ENCODE measurements at places on chromosomes 6 and 20.
A peak's percentile ranks its signal among the peaks of the same experiment; 100 is the strongest.

DNA sequence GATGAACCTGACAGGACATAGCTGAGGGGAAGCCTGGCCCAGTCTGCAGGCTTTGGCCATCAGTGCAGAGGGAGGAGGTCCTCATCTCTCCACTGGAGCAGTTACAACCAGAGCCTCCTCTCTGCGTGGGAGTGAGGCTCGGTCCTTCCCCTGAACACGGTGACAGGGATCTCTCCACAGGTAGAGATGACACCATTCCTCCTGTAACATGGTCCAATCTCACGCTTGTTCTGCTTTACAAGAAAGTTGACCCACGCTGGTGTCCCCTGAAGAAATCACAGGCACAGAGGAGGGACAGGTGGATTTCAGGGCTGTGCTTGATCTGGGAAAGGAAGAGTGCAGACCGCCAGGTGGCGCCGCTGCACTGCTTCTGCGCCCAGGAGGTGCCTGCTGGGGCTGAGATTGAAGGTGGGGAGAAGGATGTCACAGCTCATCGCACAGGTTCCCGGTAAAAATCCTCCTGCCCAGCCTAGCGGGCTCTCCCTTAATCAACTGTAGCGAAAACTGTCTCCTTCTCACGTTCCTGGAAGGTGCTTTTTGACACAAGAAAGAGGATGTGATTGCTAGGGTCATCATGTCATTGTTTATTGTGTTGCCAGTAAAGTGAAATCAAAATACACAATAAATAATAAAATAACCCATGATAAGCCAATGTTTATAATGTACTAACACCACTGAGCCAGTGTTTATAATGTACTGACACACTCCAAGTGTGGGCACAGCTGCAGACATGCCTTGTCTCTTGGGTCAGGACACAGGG is 20.4 kb downstream of the HLA-G start:
- DNase-seq, result no peak

DNA sequence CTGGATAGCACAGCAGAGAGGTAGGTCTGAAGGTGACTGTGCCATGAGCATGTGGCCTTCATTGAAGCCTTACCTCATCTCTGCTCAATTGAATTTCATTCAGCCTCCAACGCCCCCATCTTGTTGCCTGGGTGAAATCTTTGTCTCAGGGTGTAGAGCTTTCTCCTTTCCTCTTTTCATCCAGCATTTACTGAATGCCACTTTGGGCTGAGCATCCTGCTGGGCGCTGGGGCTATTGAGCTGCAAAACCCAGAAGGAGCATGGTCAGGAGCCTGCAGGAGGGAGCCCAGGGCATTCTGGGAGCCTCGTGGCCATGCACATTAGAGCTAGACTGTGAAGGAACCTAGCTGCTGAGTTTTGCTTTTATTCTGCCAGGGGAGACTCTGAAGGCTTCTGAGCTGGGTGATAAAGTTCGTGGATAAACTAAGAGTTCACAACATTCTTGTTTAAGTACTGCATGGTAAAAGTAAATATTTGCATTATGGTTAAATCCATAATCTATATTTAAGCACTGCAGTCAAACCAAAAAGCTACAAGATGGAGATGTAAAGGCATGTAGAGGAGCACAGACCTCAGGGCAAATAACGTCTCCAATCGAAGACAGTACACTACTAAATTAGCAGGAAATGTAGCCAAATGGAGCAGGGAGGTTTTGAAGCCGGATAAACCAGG is 13.2 kb upstream of the ASXL1 start:
- no peak for DNase-seq

DNA sequence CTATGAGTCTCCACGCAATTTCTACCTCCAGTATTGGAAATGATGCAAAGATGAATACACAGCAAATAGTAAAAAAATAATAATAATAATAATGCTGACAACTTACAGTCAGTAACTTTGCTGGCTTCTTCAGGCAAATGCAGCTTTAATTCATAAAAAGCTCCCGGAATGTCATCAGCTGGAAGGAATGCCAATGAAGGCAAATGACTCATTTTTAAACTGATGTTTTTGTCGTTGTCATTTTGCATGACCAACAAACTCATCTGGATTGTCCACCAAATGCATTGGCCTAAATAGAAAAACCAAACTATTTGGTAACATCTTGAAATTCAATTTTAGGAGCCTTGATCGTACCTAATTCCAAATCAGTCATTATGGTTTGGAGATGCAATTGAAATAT is 217.1 kb downstream of the ALDH8A1 start:
- no peak for DNase-seq

DNA sequence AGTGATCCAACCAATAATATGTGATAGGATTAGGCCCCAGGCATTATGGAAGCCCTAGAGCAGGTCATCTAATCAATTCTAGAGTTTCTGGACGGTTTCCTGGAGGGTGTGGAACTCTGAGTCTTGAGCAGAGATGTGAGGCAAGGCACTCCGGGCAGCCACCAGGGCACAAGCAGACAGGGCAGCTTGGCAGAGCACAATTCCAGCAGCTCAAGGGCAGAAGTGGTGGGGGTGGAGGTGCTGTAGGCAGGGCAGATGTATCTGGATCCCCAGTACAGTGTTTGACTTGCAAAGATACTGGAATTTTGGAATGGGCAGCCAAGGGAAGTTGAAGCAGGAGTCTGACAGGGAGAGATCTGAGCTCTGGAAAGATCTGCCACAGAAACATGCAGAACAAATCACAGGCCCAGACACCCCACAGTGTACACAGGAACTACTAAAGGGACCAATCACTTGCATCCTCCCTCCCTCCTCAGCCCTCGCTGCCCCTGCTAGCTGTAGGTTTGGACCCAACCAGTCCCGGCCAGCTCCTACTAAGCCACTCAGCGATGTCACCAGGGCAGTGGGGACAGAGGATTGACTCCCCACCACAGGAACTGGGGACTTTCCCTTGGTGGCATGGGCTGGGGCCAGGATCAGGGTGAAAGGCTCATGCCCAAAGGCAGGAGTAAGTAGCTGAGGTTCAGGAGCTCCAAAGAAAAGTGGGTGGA is 47.0 kb downstream of the TFEB start:
- no peak for DNase-seq

DNA sequence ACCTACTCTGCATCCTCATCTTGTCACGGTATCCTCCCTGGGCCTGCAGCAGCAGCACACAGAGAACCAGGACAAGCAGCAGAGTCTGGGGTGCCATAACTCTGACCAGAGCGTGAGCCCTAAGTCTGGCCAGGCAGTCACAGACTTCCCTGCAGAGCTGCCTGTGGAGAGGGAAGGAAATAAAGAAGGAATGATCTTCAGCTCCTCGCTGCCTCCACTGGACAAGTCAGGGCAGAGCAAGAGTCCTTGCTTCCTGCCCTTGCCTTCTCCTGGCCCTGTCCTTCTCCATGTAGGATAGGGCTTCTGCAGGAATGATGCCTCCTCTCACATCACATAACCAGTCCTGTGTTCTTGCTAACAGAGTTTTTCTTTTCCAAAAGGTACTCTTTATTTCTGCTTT is 15.9 kb upstream of the WFDC11 start:
- no peak for DNase-seq

- DNase-seq, result no peak
These were observed 124.1 kb upstream of the RIN2 start for GRCh38 chr20:19633985-19634384.

DNA sequence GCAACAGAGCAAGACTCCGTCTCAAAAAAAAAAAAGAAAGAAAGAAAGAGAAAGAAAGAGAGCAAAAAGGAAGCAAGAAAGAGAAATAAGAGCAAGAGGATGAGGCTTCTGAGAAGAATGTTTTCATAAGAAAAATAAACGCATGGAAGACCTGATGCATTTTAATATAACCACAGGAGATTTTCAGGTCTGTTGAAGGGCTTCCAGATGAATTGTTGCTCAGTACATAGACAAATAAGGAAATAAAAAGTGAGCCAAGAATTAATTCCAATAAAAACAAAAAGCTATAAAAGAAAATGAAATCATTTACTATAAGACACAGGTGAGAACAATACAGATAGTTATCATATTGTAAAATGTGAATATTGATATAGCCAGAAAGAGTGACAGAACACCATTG is 43.5 kb downstream of the PERP start:
- DNase-seq, result no peak

GRCh38 chr6:5472571-5472970 is 211.3 kb downstream of the FARS2 start:
- no peak for DNase-seq

GRCh38 chr20:47320990-47321805 is 35.3 kb downstream of the ZMYND8 start:
- DNase-seq, result peak; percentile 58

Measured in GF-D8 (cell line).